ENCODE measurements at places on chromosomes 5 and 9.

DNA sequence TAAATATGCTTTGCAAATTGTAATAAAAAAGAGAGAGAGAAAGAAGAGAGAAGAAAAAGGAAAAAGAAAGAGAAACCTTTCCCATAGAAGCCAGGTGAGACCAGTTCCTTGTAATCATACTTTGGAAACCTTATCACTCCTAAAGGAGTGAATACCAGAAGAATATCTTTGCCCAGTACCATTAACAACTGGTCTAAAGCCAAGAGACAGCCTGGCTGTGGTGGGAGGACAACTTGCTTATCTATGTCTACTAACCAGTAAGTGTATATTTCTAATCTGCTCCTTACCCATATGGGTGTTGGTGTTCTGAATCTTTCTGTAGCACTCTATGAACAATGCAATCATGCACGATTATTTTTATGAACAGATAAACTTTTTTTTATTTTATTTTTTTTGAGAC, 10.5 kb upstream of the TXN start:
- no peak for DNase-seq

GRCh38 chr9:37927601-37928551, 23.9 kb upstream of the SLC25A51 start:
- DNase-seq: no peak

DNA sequence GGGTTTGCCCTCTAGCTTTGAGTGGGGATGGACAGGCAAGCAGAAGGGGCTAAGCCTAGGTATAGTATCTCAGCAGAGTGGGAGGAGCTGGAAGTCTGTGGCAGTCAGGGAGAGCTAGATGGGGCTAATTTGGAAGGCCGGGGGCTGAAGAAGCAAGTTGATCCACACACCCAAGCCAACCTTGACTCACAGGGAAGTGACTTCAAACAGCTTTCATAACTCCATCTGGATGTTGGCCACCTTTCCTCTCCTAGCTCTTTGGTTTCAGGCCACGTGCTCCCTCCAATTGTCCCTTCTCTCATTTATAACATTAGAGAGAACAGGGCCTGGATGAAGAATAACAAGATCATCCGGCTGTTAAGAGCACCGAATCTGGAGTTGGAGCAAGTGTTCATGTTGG, 36.8 kb downstream of the EGR1 start:
- no peak for DNase-seq

DNA sequence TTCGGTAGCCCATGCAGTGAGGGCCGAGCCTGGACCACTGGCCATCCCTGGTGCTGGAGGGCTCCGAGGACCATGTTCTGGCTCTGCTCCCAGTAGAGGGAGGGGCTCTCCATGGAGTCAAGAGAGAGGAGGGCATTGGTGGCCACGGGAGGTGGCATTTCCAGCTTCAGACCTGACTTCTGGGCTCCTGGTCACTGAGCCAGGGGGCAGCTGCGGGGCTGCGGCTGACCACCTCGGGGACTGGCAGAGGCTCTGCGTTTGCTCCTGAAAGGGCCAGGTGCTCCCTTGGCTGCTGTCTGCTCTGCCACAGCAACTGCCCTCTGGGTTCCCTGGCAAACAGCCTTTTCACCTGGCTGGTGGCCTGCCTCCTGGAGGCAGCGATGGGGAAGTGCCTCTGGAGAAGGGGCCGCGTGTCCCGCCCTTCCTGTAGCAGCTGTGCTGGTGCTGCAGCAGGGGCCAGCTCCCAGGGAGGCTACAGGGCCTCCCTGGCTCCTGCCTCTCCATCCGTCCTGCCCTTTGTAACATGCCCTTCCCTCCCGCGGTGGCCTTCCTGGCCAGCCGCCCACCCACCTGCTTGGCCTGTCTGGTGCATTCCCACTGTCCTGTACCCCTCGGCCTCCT, 144.6 kb downstream of the CACNA1B start:
- no peak for DNase-seq

DNA sequence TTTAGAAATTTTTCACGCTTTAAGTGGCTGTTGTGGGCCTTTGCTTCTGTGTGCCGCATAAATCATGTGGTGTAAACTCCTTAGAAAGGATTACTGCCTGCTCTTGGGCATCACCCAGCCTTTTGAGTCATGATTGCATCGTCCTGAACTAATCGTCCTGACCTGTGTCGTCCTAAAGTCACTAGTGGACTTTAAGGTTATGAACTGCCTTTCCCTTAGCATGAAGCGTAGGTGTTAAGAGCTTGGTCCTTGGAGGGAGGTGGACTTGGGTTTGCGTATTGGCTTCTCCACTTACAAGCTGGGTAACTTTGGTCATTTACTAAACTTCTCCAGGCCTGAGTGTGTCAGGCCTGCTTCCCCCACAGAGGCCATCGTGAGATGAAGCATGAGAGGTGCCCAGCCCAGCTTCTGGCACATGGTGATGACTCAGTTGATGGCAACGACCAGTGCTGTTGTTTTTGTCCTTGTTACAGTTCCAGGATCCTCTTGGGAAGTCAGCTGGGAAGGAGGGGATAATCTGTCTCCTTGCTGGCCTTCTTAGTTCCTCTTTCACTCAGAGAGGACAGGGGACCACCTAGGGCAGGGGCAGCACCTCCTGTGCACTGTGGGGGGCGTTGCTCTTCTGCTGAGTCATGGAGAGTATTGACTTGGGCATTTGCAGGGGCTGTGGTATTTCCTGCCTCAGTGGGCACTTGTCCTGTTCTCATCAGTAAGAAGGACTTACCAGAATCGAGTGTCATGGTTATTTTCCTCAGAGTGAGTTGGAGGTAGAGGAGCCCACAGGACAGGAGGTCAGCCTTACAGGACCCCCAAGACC, 54.2 kb upstream of the NCS1 start:
- DNase-seq: no peak

DNA sequence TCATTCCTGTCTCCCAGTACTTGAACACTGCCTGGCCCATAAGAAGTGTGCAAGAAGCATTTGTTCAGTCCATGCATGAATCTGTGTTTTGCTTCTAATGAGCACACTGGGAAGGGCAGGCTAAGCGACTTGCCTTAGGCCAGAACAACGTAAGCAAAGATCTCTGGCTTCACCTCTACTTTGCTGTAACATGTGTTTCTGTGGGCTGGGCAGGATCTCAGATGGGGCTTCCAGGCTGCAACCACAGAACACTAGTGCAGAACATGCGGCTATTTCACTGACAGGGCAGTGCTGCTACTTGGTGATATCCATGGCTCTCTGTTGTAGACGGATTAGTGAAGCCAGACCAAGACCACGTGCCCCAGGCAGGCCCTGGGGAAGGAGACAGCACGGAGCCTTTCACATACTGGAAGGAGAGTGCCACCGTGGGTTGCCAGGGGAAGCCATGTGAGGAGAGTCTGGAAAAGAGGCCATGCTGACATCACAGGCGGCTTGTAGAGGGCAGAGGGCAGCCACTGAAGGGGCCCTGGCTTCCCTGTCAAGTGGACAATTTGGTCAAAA, 9.9 kb downstream of the DIRAS2 start:
- DNase-seq: no peak

DNA sequence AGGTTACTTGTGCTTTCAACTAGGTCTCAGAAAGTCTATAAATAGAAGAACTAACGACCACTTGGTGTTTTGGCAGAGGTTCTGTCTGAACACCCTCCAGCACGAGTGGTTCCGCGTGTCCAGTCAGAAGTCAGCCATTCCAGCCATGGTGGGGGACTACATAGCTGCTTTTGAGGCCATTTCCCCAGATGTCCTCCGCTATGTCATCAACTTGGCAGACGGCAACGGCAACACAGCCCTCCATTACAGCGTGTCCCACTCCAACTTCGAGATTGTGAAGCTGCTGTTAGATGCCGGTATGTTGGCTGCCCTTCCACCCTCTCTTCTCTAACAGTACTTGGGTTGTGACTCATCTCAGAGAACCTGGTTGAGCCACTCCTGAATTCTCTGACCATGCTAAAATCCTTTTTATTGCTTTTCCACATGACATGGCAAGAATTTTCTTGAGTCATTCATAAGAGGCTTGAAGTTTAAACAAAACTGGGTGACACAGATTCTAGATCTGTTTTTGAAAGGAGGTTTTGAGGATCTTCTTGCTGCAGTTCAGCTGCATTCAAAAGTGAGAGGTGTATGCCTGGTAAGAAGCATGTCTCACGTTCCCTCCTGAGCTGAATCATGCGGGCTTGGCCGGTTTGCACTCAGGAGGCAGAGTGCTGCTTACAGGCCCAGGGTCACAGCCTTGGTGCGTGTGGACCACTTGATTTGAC, 103.1 kb upstream of the DMRT1 start:
- DNase-seq: no peak

DNA sequence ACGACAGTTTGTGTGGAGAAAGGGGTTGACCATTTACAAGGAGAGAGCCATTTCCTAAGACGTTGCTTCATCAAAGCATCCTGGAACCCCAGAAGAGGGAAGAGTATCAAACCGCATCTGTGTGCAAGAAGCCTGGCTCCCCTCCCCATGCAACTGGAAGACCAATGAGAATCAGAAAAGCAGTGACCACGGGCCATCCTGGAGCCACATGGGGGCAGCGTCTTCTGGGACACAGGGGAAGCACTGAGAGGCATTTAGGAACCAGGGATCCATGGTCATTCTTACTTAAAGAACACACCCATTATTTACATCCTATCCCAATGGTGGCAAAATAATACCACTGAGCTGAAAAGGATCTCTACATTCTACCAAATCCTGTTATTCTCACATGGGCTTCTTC, 29.3 kb downstream of the SEMA5A start:
- no peak for DNase-seq

DNA sequence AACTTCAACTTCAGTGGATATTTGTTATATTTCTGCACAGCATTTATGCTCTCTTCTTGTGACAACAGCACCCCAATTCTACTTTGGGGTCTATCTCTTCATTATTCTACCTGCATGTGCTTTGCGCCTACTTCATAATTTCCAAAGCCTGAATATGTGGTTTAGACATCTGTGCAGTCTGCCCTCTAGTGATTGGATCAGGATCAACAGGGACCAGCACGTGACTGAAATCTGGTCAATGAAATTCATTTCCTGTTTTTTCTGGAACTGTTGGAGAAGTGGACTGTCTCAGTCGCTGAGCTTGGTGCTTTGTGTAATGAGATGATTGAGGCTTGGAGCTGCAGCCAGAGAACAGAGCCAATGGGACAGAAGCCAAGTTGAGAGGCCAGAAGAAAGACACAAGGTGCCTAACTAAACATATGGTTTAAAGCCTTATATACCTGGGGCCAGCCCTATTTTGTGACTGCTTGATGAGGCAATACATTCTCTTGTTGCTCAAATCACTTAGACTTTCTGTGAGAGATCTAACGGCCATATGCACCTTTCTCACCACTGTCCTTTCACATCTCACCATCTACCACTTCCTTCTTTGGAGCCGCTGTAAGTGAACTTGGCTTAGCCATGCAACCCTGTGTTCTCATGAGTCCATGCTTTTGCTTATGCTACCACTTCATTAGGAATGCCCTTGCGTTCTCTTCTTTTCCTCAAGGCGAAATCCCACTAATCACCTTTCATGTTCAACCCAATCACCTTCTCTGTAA, 68.8 kb upstream of the PPP2R2B start:
- peak; percentile 20 for DNase-seq

GRCh38 chr5:1568201-1568979, 44.6 kb upstream of the LPCAT1 start:
- no peak for DNase-seq

DNA sequence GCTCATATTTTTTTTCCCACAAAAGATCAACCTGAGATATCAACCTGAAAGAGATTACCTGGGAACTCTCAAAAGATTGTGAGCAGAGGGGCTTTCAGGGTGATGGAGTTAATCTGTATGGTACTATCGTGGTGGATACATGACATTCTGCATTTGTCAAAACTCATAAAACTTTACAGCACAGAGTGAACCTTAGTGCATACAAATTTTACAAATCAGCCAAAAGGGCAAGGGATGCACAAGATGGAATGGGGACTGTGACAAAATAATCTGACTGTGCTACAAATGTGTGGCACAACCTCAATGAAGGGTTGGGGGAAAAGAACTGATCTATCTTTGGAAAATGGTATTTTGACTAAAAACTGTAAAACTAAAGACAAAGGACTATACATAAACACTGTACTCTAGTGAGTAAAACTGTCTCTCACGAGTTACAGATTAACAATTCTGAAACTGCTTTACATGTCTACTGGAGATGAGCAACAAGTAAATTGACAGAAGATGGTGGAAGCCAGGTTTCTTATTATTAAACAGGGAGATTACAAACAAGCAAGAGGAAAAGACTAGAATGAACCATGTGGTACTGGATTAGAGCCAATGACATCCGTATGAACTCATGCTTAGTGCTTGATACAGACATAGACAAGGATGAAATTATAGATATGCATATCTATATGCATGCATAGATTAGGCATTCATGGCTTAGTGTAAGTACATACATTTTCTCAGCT, 24.8 kb upstream of the RLN1 start:
- DNase-seq: no peak

- no peak for DNase-seq
Measured at GRCh38 chr5:172913117-172913850, 45.9 kb upstream of the RPL26L1 start.

Measured in NCI-H2081 (cell line).